Activated naive CD4-positive, alpha-beta T cell (primary cell): ENCODE measurements at places on chromosomes 6 and 20.

GRCh38 chr6:111846066-111846465, 27.2 kb downstream of the FYN start:
- no peak for DNase-seq

DNA sequence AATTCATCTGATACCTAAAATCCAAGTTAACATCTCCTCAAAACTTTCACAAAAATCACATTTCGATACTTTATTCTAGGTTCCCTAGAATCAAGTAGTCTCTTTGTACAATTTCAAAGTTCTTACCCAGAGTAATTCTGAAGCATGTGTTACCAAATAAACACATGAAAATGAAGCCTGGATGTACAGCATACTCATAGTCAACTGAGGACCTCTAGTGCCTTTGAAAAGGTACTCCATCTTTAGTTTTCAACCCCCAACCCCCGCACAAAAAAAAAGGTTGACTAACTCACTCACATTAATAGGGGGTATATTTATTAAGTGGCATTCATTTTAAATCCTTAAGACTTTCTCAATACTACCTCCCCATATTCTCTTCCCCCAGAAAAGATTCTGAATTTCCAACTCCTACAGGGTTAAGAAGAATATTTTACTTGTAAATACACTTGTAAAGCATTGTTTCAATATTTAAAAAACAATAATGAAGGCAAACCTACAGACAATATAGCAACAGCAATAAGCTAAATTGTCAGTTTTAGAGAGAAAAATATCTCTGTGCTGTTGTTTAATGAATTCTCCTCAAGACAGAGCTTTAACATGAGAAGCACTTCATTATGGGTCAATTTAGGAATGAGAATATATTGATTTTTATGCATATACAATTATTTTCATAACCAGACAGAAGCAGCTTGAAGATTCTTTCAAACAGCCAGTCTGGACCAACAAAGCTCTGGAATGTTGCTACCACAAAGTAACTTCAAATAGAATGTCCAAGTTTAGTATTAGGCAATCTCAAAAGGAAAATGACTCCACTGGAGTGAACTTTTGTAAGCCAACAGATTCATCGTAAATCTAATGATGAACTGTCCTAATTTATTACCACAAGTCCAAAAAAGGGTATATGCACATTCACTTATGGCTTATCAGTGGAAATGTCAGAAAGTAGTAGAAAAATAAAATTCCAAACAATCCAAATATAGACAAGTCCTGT, 3.3 kb downstream of the PLN start:
- DNase-seq = no peak

- DNase-seq = no peak
Measured at GRCh38 chr6:20028562-20028961, 183.7 kb downstream of the MBOAT1 start.

GRCh38 chr6:155079985-155080452, 84.9 kb downstream of the TIAM2 start:
- no peak for DNase-seq

GRCh38 chr6:73585566-73586415, 65.0 kb upstream of the EEF1A1 start:
- DNase-seq = no peak

DNA sequence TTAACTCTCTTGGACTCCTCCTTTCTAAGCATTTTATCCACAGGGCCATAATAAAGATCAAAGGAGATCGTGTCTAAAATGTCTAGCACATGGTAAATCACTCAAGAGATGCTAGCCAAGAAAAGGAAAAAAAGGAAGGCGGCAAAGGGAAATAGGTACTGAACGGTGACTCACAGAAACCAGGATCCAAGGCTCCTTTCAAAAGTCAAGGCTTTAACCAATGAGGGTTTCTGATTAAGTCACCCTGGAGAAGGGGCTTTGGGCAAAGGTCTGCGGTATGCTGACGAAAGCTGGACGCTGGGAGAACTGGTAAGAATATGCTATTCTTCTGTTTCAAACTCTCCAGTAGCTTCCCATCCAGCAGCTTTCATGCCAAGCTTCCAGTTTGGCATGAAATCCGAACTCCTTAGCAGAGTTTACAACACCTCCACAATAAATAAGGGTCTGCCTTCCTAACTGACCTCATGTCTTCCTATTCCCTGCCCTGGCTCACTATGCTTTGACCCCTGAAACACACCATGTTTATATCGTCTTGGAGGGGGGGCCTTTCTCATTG, 1.0 kb downstream of the TOMM34 start:
- DNase-seq = no peak

- no peak for DNase-seq
Measured at GRCh38 chr6:30790724-30791383, 46.5 kb upstream of the IER3 start.

DNA sequence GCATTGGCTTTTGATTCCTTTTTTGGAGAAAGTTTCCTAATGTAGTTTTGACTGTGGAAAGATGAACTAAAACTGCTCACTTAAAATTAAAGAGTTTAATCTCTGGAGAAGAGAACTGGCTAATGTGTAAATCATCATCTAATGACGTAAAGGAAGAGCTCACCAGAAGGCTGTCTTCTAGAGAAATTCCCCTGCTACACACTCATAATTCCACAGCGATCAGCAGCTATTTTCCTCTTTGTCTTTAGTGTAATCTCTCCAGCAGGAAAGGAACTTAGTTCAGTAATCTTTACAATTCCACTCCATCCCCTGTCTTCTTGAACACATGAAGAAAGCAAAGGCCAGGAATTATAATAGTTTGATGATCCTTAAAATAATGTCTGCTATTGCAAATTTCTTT, 15.8 kb downstream of the SPTLC3 start:
- DNase-seq = no peak

GRCh38 chr6:111242452-111242851, 155.1 kb downstream of the SLC16A10 start:
- no peak for DNase-seq

DNA sequence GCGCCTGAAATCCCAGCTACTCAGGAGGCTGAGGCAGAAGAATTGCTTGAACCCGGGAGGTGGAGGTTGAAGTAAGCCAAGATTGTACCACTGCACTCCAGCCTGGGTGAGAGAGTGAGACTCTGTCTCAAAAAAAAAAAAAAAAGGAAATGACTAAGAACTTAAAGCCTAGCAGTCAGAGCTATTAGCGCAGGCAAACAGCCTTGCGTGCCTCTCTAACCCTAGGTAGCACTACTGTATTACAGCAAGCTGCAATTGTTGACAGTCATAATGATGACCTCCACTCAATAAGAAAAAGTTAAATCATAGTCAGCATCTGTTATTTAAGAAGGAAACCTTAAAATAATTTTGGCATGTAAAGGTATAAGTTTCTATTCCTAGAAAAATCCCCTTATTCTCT, 14.4 kb downstream of the GSS start:
- DNase-seq = no peak

- DNase-seq = no peak
Measured at GRCh38 chr6:112033791-112034615, 19.9 kb upstream of the CCN6 start.

DNA sequence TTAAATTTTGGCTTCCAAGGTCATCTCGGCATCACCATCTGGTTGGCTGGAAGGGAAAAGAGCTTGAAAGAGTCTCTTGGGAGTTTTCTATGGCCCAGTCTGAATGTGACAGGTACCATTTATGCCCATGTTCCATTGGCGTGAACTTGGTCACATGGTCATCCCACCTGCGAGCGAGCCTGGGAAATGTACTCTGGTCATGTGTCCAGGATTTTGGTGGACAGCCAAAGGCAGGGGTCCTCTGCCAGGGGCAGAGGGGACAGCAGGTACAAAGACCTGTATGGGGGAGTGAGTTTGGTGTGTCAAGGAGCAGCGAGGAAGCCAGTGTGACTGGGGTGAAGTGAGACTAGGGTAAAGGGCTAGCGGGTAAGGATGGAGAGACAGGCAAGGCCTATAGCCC, 112.6 kb downstream of the CDC5L start:
- DNase-seq = no peak

- DNase-seq = no peak
Measured at GRCh38 chr6:51112731-51113130, 294.1 kb downstream of the TFAP2B start.

DNA sequence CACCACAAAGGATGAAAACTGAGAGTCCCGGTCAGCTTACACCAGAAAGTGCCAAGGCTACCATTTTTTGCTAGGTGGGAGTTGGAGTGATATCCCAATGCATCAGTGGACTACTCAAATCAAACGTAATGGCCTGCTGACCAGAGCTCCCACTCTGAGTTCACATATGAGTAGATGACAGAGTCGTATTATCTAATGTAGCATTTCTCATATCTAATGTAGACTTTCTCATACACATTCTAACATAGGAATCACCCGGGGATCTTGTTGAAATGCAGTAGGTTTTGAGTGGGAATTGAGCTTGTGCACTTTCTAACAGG, 38.4 kb upstream of the FUCA2 start:
- DNase-seq = no peak

GRCh38 chr20:32569380-32570305, 15.5 kb downstream of the NOL4L start:
- no peak for DNase-seq

DNA sequence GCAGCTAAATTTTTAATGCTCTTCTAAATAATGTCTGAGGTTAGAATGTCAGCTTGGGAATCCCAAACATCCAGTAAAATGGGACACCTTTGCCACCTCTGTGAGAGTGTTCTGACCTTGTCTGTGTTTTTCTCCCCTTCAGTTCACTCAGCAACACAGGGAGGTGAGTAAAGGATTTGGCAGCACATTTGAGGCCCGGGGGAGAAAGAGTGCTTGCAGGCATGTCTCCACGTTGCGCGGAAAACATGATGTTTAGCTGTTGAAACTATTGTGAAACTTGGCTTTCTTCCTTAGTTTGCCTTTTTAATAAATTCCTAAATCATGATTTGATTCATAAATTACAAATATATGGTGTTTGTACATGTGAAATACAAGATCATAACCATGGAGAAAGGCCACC, 707.8 kb upstream of the FLRT3 start:
- no peak for DNase-seq

GRCh38 chr6:4740032-4740431, 36.2 kb upstream of the CDYL start:
- no peak for DNase-seq

DNA sequence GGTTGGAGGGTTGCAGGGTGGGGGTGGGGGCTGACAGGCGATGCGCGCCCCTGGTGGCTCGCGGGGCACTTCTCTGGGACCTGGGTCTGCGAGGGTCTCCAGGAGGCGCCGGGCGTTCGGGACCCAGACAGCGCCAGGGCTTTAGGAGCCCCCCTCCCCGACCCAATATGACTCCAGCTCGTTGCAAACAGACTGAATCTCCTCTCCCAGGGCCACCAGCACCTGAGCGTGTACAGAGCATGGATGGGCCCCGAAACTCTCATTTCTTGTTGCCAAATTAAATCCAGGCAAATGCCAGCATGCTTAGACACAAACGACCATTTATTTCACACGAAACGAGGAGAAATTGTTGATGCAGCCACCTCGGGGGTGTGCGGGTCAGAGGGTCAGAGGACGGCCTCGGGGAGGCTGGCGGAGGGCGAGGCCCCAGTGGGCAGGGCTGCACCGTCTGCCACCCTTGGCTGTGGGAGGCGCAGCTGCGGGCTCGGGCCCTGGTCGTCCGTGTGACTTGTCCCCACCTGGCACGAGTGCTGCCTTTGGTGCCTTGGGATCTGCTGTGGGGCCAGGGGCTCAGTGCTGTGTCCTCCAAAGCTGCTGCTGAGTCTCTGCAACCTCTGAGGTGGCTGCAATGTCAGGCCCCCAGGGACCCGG, 20.9 kb upstream of the GATA5 start:
- no peak for DNase-seq

DNA sequence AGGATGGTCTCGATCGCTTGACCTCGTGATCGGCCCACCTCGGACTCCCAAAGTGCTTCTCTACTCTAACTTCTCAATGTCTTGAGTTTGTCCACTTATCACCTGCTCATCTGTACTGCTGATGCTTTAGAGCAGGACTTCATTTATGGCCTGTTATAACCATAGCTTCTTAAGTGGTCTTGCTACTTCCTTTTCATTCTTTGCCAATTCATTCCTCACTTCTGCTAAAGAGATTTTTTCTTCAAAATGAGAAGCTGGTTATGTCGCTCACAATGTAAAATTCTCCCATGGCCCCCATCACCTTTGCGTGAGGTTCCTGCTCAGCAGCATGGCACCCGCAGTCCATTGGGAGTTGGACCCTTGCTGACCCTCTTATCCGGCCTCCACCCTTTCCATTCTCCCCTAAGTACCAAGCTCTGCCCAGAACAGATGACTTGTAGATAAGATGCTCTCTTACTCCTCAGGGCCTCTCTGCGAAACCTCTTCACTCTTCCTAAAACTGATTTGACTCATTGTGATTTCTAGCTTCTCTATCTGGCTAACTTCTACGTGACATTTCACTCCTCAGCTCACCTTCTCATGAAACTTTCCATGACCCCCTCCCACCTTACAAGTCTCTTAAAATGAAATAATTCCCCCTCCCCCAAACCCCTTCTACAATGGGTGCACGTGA, 13.9 kb upstream of the CD164 start:
- no peak for DNase-seq

DNA sequence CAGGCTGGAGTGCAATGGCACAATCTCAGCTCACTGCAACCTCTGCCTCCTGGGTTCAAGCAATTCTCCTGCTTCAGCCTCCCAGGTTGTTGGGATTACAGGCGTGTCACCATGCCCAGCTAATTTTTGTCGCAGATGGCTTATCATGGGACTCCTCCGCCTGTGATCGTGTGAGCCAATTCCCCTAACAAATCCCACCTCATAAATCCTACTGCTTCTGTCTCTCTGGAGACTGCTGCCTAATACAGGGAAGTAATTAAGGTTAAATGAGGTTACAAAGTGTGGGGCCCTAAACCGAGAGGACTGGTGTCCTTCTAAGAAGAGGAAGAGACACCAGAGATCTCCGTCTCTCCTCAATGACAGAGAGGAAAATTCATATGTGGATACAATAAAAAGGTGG, 52.0 kb downstream of the TRPC4AP start:
- no peak for DNase-seq

DNA sequence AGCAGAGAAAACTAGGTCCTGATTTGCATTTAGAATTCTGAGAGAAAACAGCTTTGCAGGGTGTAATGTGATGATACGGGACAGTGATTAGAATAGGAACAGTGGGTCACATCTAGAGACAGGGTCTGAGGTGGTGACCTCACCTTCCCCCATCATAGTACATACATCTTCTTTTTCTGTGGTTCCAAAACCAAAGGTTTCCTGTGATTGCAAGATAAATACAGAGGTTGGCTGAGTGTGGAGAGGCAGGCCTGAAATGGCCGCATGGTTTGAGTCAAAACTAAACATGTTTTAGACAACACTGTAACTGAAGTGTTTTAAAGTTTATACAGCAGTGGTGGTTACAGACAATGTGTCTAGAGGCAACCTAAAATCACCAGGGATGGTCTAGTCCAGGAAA, 10.4 kb upstream of the NT5DC1 start:
- no peak for DNase-seq
